ENCODE measurements at places on chromosomes 11 and 22.

- DNase-seq = no peak
Observed at GRCh38 chr11:3221408-3222002, 2.9 kb upstream of the MRGPRG start.

DNA sequence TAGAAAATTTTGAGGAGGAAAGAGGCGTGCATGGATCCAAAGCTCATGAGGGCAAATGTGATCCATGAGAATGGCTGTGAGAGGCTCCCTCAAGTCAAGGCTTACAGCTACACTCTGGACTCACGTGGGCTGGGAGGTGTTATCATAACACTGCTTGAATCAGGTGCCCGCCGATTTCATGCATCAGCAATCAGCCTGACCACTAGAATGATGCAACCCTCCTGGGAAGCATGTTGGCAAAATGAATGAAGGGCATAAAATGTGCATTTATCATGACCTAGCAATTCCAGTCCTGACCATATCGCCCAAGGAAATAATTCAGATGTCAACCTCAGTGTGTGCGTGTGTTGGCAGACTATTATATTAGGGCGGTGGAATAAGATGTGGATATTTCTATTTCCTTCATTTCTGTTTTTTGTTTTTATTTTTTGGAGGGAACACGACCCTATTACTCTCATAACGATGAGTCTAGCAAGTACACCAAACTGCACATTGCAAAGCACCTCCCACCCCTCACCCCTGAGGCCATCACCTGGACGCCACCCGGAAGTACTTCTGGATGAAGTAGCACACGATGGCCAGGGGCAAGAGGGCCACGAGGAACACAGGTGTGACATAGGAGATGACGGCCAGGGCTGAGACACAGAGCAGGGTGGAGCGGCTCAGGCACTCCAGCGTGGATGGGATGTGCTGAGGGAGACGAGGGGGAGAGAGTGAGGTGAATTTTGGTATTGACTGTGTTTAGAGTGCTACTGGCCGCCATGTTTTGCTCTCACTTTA is 15.7 kb upstream of the KCNJ11 start:
- DNase-seq = no peak

DNA sequence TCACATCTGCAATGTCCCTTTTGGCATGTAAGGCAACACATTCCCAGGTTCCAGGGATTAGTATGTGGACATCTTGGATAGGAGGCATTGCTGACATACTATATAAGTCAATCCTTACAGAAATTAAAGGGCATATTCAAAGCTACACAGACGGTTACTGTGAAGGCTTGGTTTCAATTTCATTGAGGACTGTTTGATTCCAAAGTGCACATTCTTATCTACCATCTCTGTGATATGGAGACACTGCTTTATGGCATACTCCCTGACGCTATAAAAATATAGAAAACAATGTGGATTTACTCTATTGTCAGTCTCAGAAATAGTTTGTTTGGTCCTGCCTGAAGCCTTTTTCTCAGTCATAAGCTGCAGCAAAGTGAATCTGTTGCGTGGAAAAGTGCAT is 1486.7 kb downstream of the FAM181B start:
- no peak for DNase-seq

DNA sequence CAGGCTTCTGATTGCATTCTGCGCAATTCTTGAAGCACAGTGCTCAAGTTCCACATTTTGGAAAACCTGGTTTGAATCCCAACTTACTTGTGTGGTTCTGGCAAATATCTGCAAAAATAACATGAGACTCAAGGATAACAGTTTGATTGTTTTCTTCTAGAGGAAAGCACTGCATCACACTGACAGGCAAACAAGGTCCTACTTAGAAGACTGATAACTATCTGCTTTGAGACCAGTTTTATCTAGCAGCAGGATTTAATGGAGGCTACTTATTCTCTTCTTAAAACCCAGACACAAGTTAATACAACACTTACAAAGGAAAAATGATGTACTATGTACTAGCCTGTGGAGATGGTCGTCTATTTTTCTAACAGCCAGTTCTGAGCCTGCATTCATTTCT is 41.4 kb downstream of the RIC3 start:
- no peak for DNase-seq

DNA sequence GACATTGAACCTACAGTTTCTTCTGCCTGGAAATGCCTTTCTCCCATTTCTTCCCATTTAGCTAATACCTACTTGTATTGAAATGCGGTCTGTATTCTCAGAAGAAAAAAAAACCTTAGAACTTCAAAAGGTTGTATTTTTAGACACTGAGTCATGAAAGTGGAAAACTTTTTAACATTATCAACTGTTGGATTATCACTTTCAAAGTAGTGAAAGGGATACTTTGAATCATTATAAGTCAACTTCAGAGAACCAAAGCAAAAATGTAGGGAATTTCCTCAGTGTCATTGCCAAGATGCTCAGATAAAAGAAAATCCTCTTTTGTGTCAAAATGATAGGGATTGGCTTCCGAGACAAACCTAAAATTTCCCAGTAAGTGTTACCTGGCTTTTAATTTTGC is 6.6 kb downstream of the HOATZ start:
- no peak for DNase-seq

GRCh38 chr11:75650167-75650723 is 18.6 kb downstream of the MAP6 start:
- DNase-seq = no peak

Measured in activated naive CD8-positive, alpha-beta T cell treated with anti-CD3 and anti-CD28 coated beads for 36 hours (primary cell).